Activated naive CD4-positive, alpha-beta T cell (primary cell): ENCODE measurements at places on chromosomes 6 and 20.

GRCh38 chr20:15945289-15945688 lies 628.0 kb downstream of the KIF16B start:
- DNase-seq = no peak

DNA sequence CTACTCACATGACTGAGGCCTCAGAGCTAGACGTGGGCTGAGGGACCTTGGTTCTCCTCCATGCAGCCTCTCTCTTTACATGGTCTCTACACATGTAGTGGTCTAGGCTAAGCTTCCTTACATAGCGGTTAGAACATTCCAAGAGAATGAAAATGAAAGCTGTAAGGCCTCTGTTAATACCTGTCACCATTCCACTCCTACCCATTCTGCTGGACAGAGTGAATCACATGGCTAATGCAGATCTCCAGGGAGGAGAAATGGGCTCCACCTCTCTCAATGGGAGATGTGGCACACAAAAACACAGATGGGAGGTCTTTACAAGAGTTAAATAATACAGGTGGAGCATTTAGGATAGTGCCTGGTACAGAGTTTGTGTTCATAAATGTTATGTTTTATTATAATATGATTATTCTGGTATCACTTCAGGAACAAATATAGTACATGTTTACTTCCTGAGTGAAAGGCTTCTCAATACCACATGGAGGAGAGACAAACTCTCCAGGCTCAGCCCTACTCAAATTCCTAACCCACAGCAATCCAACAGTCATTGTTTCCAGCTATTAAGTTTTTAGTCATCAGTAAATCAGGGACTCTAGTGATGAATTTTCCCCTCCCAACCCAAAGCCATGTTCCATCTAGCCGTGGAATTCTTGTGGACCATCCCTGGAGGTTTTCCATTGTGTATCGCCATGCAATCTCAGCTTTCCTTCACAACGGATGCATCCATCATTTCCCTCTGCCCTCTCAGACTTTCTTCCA lies 57.9 kb downstream of the ISM1 start:
- no peak for DNase-seq

DNA sequence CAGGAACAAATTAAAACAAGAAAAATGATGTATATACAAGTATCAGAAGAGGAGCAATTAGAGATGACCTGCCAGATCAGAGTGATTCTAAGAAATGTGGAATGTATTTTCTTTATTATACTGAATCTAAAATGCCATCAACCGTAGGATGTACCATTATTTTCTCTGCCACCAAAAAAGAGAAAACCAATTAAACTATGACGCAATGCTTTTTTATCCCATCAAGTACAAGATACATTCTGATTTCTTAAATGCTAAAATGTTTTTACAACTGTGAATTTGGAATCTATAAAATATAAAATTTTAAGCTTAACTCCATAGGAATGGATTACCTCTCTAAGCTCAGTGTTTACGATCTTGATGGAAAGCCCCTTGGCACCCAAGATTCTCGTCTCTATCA lies 85.9 kb downstream of the PHACTR1 start:
- no peak for DNase-seq

DNA sequence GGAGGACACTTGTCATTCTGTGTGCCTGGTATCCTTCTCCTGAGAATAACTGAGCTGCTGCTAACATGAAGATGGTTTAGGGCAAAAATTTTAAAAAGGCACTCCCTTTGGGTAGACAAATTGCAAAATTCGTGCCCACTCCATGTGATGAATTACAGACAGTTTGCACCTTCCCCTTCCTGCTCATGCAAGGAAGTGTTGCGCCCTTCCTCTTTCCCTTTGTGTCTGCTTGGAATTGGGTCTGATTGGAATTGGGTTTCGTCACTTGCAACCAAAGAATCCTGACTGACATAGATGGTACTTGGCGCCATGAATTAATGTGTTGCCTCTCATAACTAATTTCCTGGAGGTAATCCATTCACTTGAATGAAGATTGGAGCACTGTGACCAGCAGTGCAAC lies 62.3 kb upstream of the SHLD1 start:
- no peak for DNase-seq

- no peak for DNase-seq
Observed at GRCh38 chr6:148495029-148495428, 152.4 kb downstream of the SASH1 start.
